Smooth muscle cell of the coronary artery (primary cell): ENCODE measurements at places on chromosomes 5 and 9. TPM values are rescaled to one million over a fixed set of nuclear protein-coding genes. Genes with fewer than 3 reads are reported as not detected.

Gene DBN1
- total RNA-seq = 150 and 201 TPM in 2 replicates

Gene TMEFF1
- 2.2 and 5.0 TPM in 2 replicates for total RNA-seq

Gene STARD4
- total RNA-seq = 35.0 and 46.0 TPM in 2 replicates

Gene IFNK
- not detected in 2 replicates for total RNA-seq

Gene CORO2A
- 0.15 and 0.35 TPM in 2 replicates for total RNA-seq

Gene EIF4E1B
- not detected in 2 replicates for total RNA-seq

Gene SHISAL2B
- not detected in 2 replicates for total RNA-seq

Gene ERBIN
- 22.3 and 44.1 TPM in 2 replicates for total RNA-seq

Gene MZB1
- total RNA-seq = not detected in 2 replicates

Gene OR1Q1
- 0.08 and 1.2 TPM in 2 replicates for total RNA-seq

Gene CFAP77
- not detected in 2 replicates for total RNA-seq

Gene ADAMTS16
- total RNA-seq = 0.12 TPM in 1 of 2 replicates, not detected in the other

Gene PFN3
- total RNA-seq = not detected in 2 replicates

Gene PDZD2
- 0.23 TPM in 1 of 2 replicates, not detected in the other for total RNA-seq

Gene CCDC187
- under 0.01 TPM in 1 of 2 replicates, not detected in the other for total RNA-seq

Gene IRX4
- not detected in 2 replicates for total RNA-seq

Gene DHX29
- 15.6 and 24.7 TPM in 2 replicates for total RNA-seq

Gene SNX24
- total RNA-seq = 12.2 and 23.1 TPM in 2 replicates

Gene SNCAIP
- total RNA-seq = 0.23 TPM in 1 of 2 replicates, not detected in the other

Gene COL27A1
- total RNA-seq = 1.2 and 4.3 TPM in 2 replicates

Gene RPP25L
- 11.1 and 20.6 TPM in 2 replicates for total RNA-seq

Gene GPR151
- not detected in 2 replicates for total RNA-seq

Gene MRPL41
- total RNA-seq = 19.1 and 73.5 TPM in 2 replicates

Gene IGFBPL1
- total RNA-seq = not detected in 2 replicates

Gene FGF10
- not detected in 2 replicates for total RNA-seq

Gene MARCOL
- not detected in 2 replicates for total RNA-seq

Gene ADAMTS12
- total RNA-seq = 18.6 and 100 TPM in 2 replicates

Gene PCDHA4
- 0.23 and 0.82 TPM in 2 replicates for total RNA-seq

Gene PCA3
- total RNA-seq = not detected in 2 replicates

Gene CCL21
- total RNA-seq = not detected in 2 replicates

Gene GARIN3
- total RNA-seq = not detected in 2 replicates

Gene PITX1
- 0.12 and 0.68 TPM in 2 replicates for total RNA-seq

Gene NR2F1
- 11.7 and 14.7 TPM in 2 replicates for total RNA-seq

Gene PLCXD3
- 0.15 and 2.5 TPM in 2 replicates for total RNA-seq

Gene SLC36A1
- total RNA-seq = 3.4 and 5.4 TPM in 2 replicates

Gene UBE2QL1
- total RNA-seq = 0.08 and 0.12 TPM in 2 replicates

Gene TLE1
- 13.0 and 21.5 TPM in 2 replicates for total RNA-seq

Gene NUP188
- 41.8 and 56.3 TPM in 2 replicates for total RNA-seq

Gene TMEM8B
- 1.6 and 2.3 TPM in 2 replicates for total RNA-seq

Gene CDX1
- total RNA-seq = 0.12 and 0.15 TPM in 2 replicates

Gene GNA14
- 1.2 and 2.6 TPM in 2 replicates for total RNA-seq

Gene DDX4
- not detected in 2 replicates for total RNA-seq

Gene BAAT
- not detected in 2 replicates for total RNA-seq

Gene FAM151B
- 4.2 and 8.2 TPM in 2 replicates for total RNA-seq

Gene STKLD1
- 0.35 and 0.75 TPM in 2 replicates for total RNA-seq

Gene ABLIM3
- 6.5 and 13.8 TPM in 2 replicates for total RNA-seq

Gene CDC23
- total RNA-seq = 13.0 and 19.2 TPM in 2 replicates

Gene CER1
- total RNA-seq = not detected in 2 replicates

Gene IL9
- not detected in 2 replicates for total RNA-seq

Gene LSM11
- 3.0 and 4.7 TPM in 2 replicates for total RNA-seq

Gene BARX1
- total RNA-seq = not detected in 2 replicates
